ENCODE measurements at places on chromosomes 12 and 14. TPM values are rescaled to one million over a fixed set of nuclear protein-coding genes. Genes with fewer than 3 reads are reported as not detected.

DNA sequence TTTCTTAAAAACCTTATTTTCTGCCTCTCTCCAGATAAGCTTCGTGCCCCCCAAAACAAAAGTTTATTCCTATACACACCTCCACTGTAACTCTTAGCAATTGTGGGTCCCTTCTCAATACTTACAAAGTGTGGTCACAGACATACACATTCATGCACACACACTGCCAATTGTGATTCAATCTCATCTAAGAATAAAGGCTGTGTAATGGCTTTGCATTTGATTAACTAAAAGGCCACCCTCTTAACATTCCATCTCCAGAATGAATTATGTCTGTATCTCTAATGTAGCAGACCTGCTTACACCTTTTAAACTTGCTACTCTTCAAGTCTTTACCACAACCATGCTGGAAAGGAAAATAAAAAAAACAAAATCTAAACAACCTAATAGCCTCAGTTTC, 49.5 kb downstream of the MYF5 start:
- DNase-seq, result no peak

GRCh38 chr14:72961579-72962335, 35.5 kb downstream of the DCAF4 start:
- DNase-seq, result no peak

DNA sequence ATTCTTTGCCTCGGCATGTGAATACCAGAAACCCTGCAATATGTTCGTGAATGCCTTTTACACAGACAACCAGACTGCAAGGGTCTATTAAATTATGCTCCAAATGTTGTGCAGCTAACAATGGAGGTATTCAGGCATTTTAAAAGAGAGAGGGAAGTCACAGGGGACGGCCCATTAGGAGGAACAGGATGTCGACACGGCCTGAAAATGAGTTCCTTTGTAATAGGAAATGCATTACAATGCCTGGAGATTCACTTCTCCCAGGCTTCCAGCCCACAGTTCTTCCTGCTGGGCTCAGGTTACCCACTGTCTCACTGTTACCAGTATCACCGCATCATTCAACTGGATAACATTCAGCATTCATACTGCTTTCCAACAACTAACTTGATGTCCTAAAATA, 2.5 kb downstream of the DUSP6 start:
- no peak for DNase-seq

GRCh38 chr12:93847517-93848474, 170.6 kb downstream of the CRADD start:
- no peak for DNase-seq

- no peak for DNase-seq
Observed at GRCh38 chr12:52788192-52788875, 7.6 kb downstream of the KRT3 start.

DNA sequence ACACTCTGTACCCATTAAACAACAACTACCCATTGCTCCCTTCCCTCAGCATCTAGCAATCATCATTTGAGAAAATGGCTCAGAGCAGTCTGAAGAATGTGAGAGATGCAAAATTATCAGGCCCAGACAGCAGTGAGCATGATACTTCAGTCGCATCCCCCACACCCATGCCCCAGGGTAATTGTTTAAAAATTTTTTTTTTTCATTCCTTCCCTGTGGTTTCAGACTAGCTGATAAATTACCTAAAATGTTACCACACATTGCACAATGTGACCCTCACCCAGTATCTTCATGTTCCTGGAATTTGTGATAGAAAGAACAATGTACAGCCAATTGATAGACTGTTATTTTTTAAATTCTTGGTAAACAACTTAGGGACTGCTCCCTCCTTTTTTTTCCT, 11.3 kb upstream of the USP15 start:
- DNase-seq, result no peak

Gene VRTN
- not detected for polyA plus RNA-seq

Gene FSCB
- polyA plus RNA-seq, result not detected

- peak; percentile 28 for DNase-seq
Observed at GRCh38 chr12:93851257-93851671, 174.1 kb downstream of the CRADD start.

Gene CYP27B1
- 0.55 TPM for polyA plus RNA-seq

DNA sequence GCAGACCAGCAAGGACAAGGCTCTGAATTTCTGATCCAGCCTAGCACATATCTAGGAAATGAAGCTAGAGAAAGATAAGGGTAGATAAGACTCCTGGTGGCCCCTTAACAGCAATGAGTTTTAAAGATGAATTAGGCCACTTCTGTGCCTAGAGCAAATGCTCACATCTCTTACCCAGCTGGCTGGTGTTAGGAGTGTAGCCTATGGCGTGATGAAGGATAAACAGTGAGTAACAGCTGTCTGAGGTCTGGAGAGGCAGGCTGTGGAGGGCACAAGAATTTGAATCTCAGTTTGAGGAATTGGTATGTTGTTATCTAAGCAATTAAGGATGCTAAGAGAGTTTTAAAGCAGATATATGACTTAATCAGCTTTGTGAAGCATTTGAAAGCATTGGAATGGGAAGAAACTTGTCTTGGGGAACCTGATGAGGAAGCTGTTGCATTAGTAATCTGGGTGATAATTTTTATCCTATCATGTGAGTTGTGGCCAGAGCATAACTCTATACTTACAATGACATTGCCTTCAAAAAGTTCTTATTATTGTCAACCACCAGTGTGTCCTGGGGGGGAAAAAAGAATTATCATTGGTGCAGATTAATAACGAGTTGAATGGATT, 161.8 kb downstream of the SRGAP1 start:
- DNase-seq, result no peak

DNA sequence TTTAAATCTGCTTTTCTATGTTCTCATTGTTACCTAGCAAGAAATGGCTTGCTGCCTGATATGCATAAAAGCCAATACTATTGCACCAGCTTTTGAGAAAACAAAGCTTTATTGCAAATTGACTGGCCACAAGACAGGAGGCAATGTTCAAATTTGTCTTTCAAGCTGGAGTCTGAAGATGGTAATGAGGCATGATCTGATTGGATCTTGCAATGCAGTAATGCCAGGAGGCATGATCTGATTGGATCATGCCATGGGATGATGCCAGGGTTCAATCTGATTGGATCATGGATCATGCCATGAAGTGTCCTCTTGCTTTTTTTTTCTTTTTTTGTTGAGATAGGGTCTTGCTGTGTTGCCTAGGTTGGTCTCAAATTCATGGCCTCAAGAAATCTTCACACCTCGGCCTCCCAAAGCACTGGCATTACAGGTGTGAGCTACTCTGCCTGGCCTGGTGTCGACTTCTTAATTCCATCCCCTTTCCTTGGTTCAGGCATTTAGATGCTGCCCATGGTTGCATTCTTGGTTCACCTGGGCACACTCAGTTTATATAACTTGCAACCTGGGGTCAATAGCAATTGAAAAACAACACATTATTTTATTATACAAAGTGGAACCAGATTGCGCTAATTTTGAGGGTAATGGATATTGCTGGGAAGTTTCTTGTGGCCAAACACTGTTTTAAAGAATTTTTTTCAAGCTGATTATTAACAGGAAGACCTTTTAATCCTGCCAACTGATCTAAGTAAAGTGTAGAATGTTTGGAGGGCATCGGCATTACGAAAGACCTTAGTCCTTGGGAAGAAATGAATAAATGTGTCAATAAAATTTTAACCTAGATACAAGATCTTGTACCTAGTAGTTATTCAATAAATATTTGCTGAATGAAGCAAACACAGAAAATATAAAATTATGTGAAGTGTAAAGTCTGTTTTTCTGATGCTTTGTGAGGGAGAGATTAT, 38.8 kb downstream of the HSD17B6 start:
- no peak for DNase-seq

Gene GPR65
- 26.0 TPM for polyA plus RNA-seq

Measured in CD4-positive, alpha-beta memory T cell (primary cell).